ENCODE measurements at places on chromosomes 16 and 17.

- DNase-seq, result no peak
Observed at GRCh38 chr17:10224582-10225195, 26.3 kb upstream of the GAS7 start.

DNA sequence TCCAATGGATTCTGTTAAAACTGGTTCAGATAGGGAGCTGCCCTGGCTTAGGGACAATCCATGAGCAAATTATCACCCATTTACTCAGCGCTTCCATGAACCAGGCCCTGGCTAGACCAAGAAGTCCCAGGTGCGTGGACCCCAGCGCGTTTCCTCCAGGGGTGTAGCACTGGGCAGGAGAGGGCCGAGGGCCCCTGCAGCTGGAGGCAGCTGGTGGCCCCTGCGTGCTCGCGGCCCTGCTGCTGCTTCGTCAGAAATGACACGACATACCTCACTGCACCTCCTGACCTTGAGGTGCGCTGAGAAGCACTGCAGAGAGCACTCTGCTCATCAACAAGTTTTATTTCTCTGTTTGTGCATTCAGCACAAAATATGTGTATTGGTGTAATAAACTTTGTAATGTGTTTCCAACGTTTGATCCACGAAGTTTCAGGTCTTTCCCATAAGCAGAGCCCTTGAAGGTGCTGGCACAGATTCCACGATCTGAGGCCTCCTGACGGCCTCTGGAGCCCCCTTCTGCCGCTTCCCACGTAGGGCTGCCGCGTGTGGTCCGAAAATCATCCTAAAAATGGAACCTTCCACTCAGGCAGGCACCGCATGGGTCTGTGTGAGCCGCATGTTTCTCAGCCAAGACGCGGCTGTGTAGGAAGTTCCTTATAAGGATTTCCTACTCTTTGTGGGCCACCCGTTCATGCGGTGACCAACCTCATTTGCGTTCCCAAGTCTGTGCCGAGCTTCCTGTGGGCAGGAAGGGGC is 50.8 kb upstream of the ZCCHC14 start:
- no peak for DNase-seq

DNA sequence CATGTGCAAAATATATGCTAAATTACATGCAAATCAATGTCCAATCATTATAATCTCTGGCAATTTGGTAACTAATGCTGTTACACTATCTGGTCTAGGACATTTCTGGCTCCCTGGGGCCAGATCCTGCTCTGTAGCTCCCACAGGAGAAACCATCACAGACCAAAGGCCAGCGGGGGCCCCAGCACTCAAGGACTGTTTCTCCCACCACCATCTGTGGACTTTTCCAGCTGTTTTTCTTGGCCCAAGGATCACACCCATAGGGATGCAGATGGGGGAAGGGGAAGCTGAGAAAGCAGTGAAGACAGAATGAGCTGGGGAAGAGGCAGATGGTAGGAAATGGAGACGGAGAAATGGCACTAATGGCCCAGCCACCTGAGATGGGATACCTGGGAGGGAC is at the start of gene HIGD1B:
HIGD1B (plus strand) TSS at position 298 of the 400 bp plus-strand sequence. CDS start 270 bp downstream, outside the sequence.
- no peak for DNase-seq

DNA sequence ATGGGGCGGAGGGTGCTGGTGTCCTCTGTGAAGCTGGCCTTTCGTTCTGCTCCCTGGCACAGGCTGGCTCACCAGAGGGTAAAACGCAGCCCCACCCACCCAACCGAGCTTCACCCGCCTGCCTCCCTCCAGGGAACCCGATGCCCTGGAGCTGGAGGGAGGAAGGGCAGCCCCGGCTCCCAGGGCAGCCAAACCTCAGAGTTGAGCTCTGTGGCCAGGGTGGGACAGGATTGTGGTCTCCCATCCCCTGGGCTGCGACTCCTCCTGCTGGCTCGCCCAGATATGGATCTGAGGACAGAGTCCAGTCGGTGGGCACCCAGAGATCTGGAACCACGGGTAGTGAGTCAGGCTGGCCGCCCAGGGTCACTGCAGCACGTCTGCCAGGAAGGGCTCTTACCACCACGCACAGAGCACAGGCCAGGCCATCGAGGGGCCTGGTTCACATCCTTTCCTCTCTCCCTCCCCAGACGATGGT is 42.6 kb upstream of the CHMP6 start:
- peak; percentile 71 for DNase-seq

Data from spleen (tissue), 13 donors.